ENCODE measurements at places on chromosomes 16 and 17. TPM values are rescaled to one million over a fixed set of nuclear protein-coding genes. Genes with fewer than 3 reads are reported as not detected.

GRCh38 chr17:29357232-29357631 lies 32.9 kb upstream of the TAOK1 start:
- DNase-seq = no peak
- H3K36me3 ChIP-seq = no peaks in the 10 kb centered on the region
- no peak overlapping the region for H3K27ac ChIP-seq
- no peak overlapping the region for H3K4me3 ChIP-seq
- no peaks in the 10 kb centered on the region for H3K4me1 ChIP-seq

GRCh38 chr17:2468270-2468669 lies 43.4 kb downstream of the METTL16 start:
- H3K4me1 ChIP-seq = no peaks in the 10 kb centered on the region
- no peak overlapping the region for H3K4me3 ChIP-seq
- H3K27ac ChIP-seq = no peak overlapping the region
- DNase-seq = peak; percentile 2

CALB2 gene
- total RNA-seq = 0.47 TPM

EVPL gene
- total RNA-seq = 48.3 TPM

GRCh38 chr17:66150708-66151107 lies 41.2 kb downstream of the CEP112 start:
- H3K36me3 ChIP-seq = no peaks in the 10 kb centered on the region
- DNase-seq = no peak
- no peaks in the 10 kb centered on the region for H3K4me1 ChIP-seq
- no peak overlapping the region for H3K27ac ChIP-seq

GRCh38 chr16:81313701-81314602 lies 810 bp upstream of the GAN start:
- no peaks in the 10 kb centered on the region for H3K36me3 ChIP-seq
- peaks cover 12% of the 10 kb centered on the region for H3K4me1 ChIP-seq
- peak overlapping the region; percentile 95 for H3K4me3 ChIP-seq
- H3K27me3 ChIP-seq = no peaks in the 10 kb centered on the region
- no peak for DNase-seq

DNA sequence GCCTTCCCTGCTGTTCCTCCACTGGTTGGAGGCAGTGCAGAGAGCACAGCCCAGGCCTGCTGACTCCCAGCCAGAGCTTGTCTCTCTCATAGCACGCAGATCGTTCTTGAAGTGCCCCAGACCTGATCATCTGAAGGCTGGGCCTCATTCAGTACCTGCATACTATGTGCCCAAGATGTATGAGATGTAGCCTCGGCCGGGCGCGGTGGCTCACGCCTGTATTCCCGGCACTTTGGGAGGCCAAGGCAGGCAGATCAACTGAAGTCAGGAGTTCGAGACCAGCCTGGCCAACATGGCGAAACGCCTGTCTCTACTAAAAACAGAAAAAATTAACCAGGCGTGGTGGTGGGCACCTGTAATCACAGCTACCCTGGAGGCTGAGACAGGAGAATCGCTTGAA lies 31.0 kb downstream of the WNT3 start:
- no peaks in the 10 kb centered on the region for H3K27me3 ChIP-seq
- H3K4me3 ChIP-seq = no peak overlapping the region
- H3K27ac ChIP-seq = no peak overlapping the region
- peaks cover 10% of the 10 kb centered on the region for H3K4me1 ChIP-seq
- H3K36me3 ChIP-seq = no peaks in the 10 kb centered on the region
- DNase-seq = no peak

AIPL1 gene
- not detected for total RNA-seq

- no peaks in the 10 kb centered on the region for H3K4me1 ChIP-seq
- no peak for DNase-seq
- H3K27ac ChIP-seq = no peak overlapping the region
- no peaks in the 10 kb centered on the region for H3K27me3 ChIP-seq
- H3K4me3 ChIP-seq = no peak overlapping the region
These were observed 166.3 kb downstream of the SLC39A11 start for GRCh38 chr17:72926171-72926570.

RNU2-1 gene
- total RNA-seq = not detected

CACNA1G gene
- total RNA-seq = 0.04 TPM

GRCh38 chr16:3675601-3676130 lies 21.2 kb downstream of the DNASE1 start:
- no peak for DNase-seq
- H3K27ac ChIP-seq = no peak overlapping the region
- no peaks in the 10 kb centered on the region for H3K36me3 ChIP-seq
- no peaks in the 10 kb centered on the region for H3K27me3 ChIP-seq
- no peak overlapping the region for H3K4me3 ChIP-seq

EPOP gene
- 12.6 TPM for total RNA-seq

DNA sequence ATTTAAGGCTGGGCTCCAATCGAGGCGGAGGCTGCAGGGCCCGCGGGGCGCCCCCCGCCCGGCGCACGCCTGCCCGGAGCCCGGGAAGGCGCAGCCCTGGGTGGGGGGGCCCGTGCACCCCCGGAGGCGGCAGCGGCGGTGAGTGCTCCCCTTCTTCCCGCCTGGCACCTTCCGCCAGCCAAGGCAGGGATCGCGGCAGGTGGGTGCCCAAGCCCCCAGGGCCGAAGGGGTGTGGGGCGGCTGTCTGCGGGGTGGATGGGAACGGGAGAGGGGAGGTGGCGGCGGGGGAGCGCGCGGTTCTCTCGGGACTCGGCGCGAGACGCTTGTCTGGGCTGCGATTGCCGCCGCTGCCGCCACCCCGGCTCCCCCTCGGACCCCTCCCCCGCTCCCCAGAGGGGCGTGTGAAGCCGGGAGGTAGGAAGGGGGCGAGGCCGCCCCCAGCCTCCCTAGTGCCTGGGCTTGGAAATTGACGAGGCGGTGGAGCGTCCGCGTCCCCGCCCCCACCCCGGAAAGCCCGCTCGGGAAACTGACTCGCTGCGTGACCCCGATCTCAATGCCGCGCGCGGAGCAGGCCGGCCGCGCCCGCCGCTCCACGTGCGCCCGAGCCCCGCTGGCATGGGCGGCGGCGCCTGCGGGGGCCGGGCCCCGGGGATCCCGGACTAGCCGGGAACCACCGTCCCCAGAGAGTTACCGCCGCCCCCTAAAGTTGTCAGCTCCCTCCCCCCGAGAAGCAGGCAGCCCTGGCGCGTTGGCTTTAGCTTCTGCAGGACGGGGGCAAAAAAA lies 231.5 kb downstream of the MRTFB start:
- peak overlapping the region; percentile 39 for H3K27ac ChIP-seq
- no peaks in the 10 kb centered on the region for H3K36me3 ChIP-seq
- H3K27me3 ChIP-seq = no peaks in the 10 kb centered on the region
- H3K4me1 ChIP-seq = peaks cover 31% of the 10 kb centered on the region
- H3K4me3 ChIP-seq = peak overlapping the region; percentile 90

COG1 gene
- 31.6 TPM for total RNA-seq

DNA sequence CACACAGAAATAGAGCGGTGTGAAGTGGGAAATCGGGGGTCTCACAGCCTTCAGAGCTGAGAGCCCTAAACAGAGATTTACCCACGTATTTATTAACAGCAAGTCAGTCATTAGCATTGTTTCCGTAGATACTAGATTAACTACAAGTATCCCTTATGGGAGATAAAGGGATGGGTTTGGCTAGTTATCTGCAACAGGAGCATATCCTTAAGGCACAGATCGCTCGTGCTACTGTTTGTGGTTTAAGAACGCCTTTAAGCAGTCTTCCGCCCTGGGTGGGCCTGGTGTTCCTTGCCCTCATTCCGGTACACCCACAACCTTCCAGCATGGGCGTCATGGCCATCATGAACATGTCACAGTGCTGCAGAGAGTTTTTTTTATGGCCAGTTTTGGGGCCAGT lies 27.0 kb downstream of the TMC6 start:
- no peak for DNase-seq
- peaks cover 8% of the 10 kb centered on the region for H3K36me3 ChIP-seq
- 0 out of 2 replicates have a peak, but pooled peaks cover 3% of the 10 kb centered on the region for H3K4me1 ChIP-seq
- H3K27ac ChIP-seq = no peak overlapping the region
- H3K4me3 ChIP-seq = no peak overlapping the region

- no peak overlapping the region for H3K4me3 ChIP-seq
- no peak overlapping the region for H3K27ac ChIP-seq
- H3K36me3 ChIP-seq = no peaks in the 10 kb centered on the region
- H3K27me3 ChIP-seq = no peaks in the 10 kb centered on the region
- DNase-seq = no peak
- peaks cover 29% of the 10 kb centered on the region for H3K4me1 ChIP-seq
These were observed 118.2 kb downstream of the SNX29 start for GRCh38 chr16:12094537-12095265.

DNA sequence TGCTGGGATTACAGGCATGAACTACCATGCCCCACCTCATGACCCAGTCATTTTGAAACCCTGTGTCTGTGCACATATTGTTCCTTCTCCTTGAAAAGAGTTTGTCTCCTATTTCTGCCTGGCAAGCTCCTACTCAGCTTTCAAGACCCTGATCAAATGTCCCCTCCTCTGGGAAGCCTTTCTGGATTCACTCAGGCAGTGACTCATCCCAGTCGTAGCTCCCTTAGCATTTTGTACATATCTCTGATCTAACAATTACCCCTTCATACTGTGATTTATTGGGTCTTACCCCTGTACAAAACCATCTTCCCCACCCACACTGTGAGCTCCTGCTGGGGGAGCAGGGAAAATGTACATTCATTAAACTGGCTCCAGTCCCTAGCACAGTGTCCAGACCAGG lies 18.1 kb upstream of the ABCC12 start:
- H3K4me1 ChIP-seq = no peaks in the 10 kb centered on the region
- H3K36me3 ChIP-seq = no peaks in the 10 kb centered on the region
- no peak overlapping the region for H3K27ac ChIP-seq
- H3K27me3 ChIP-seq = no peaks in the 10 kb centered on the region

KRTAP17-1 gene
- total RNA-seq = not detected

KRTAP4-6 gene
- not detected for total RNA-seq

GNPTG gene
- total RNA-seq = 36.0 TPM

- peaks cover 5% of the 10 kb centered on the region for H3K36me3 ChIP-seq
- H3K4me1 ChIP-seq = no peaks in the 10 kb centered on the region
- H3K27ac ChIP-seq = no peak overlapping the region
- no peak overlapping the region for H3K4me3 ChIP-seq
These were observed 156.4 kb downstream of the SNX29 start for GRCh38 chr16:12132850-12133440.
